ENCODE measurements at places on chromosomes 4 and X.

GRCh38 chr4:42855779-42856178 is 36.7 kb upstream of the GRXCR1 start:
- DNase-seq, result no peak

GRCh38 chr4:94758141-94758699 is 465 bp downstream of the BMPR1B start:
- DNase-seq, result no peak

GRCh38 chr4:54700986-54701385 is 43.2 kb downstream of the KIT start:
- no peak for DNase-seq

GRCh38 chr4:81756973-81757372 is 285.3 kb upstream of the RASGEF1B start:
- DNase-seq, result no peak

GRCh38 chr4:62814510-62815047 is 1594.7 kb downstream of the TECRL start:
- no peak for DNase-seq

- DNase-seq, result no peak
Measured at GRCh38 chr4:85741921-85742591, 267.1 kb downstream of the ARHGAP24 start.

DNA sequence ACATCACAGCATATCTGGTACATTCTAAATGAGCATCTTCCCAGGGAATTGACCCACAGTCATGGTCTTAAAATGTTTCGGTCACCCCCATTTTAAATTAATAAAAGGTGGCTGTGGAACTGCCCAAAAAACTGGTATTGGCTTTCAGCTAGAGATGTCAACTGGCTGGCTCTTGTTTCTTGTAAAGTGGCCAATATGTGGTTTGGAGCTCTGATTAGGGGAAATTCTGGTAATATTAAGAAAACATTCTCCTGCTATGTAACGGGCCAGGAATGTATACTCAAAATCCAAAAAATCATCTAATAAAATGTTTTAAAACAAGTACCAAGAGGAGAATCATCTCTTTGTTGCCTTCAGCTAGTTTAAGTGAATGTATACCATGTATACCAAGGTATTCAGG is 62.0 kb upstream of the VCX2 start:
- DNase-seq, result no peak
